ENCODE measurements at places on chromosomes 5 and 9. TPM values are rescaled to one million over a fixed set of nuclear protein-coding genes. Genes with fewer than 3 reads are reported as not detected.

The KCNMB1 gene
- not detected for total RNA-seq

The PCA3 gene
- not detected for total RNA-seq

The MCC gene
- total RNA-seq, result 2.4 TPM

The NR5A1 gene
- not detected for total RNA-seq

The HAPLN1 gene
- total RNA-seq, result not detected

The TMC1 gene
- total RNA-seq, result not detected

The RFESD gene
- 4.1 TPM for total RNA-seq

The SH3RF2 gene
- total RNA-seq, result 0.43 TPM

The SPINK13 gene
- not detected for total RNA-seq

The MARCOL gene
- not detected for total RNA-seq

The KLHL3 gene
- 10.8 TPM for total RNA-seq

The GCNT1 gene
- 4.6 TPM for total RNA-seq

The NCBP1 gene
- total RNA-seq, result 43.0 TPM

The FOXD4L3 gene
- total RNA-seq, result not detected

The TRPM3 gene
- not detected for total RNA-seq

The PJA2 gene
- total RNA-seq, result 56.4 TPM

The PKN3 gene
- 14.6 TPM for total RNA-seq

The TIMD4 gene
- total RNA-seq, result 2.3 TPM

The PCDHB6 gene
- total RNA-seq, result not detected

The TMEM167A gene
- total RNA-seq, result 70.9 TPM

All from activated CD4-positive, alpha-beta T cell treated with anti-CD3 and anti-CD28 coated beads for 36 hours (primary cell).